ENCODE measurements at places on chromosomes 1 and 21.

DNA sequence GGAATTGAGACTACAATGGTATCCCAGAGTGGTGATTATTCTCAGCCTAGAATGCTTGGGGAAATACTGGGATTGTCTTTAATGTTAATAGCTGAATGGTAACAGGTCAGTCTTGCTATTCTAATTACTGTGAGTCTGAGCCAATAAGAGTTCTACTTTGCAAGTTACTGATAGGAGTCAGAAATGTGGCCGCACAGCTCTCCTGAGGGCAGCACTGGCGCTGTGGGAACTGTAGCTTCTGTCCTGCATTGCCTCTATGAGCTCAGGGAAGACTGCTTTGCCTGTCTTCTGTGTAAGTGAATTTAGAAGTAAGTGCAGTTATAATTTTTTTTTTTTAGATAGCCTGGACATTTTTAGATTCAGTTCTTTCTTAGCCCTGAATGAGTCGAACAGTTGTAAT is 10.0 kb upstream of the VAMP3 start:
- DNase-seq = no peak

DNA sequence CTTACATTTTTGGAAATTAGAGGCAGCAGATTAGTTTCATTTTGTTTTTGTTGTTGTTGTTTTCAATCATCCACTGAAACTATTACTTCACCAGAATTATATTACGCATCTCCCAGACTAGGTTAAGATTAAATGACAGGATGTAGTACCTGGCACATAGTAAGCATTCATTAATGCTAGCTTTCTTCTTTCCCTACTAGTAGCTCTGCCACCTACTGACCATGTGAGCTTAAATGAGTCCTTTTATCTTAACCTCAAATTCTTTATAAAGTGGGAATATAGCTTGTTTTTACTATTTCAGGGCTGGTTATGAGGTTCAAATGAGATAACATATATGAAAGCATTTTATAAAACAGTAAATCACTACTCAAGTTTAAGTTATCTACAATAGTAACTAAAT is 10.2 kb upstream of the ASPM start:
- DNase-seq = no peak

GRCh38 chr1:34858901-34859445 is 576 bp downstream of the SMIM12 start:
- peak; percentile 71 for DNase-seq

DNA sequence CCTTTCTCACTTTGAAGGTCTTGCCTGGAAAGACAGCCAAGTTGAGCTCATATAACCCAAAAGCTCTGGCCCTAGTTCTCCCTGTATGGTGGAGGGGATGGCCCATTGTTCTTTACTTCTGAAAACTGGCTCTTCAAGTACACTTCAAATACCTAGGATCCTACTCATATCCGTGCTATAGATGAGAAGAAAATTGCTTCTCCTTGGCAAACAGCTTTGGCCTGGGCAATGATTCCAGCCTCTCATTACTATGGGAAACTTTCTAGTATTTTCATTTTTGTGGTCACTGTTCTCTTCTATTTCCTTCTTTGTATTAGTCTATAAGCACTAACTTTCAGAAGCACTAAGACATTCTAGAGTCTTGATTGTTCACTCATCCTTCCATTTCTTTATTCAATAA is 53.7 kb downstream of the ZNF697 start:
- DNase-seq = no peak

- DNase-seq = no peak
Observed at GRCh38 chr1:20578721-20579395, 10.0 kb upstream of the CDA start.

DNA sequence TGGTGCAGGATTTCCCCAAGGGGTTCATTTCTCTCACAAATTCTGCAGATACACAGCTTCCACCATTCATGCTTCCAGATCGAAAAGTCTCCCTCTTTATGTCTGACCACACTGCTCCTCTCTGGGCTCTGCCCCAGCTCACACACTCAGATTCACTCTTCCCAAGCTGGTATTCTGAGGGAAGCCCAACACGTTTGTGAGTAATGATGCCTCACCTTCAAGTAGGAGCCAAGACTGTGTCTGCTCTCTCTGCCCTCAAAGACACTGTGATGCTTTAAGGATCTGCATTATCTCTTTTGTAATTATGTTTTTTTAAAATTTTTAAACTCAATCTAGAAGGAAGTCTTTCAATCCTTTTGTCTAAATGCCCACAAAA is 19.8 kb downstream of the PRAMEF11 start:
- DNase-seq = no peak

- no peak for DNase-seq
Observed at GRCh38 chr1:172380441-172381244, 39.8 kb upstream of the C1orf105 start.

GRCh38 chr1:11858968-11859871 is 475 bp upstream of the NPPB start:
- DNase-seq = peak; percentile 43

- no peak for DNase-seq
Observed at GRCh38 chr1:28171246-28171645, 5.2 kb downstream of the PTAFR start.

DNA sequence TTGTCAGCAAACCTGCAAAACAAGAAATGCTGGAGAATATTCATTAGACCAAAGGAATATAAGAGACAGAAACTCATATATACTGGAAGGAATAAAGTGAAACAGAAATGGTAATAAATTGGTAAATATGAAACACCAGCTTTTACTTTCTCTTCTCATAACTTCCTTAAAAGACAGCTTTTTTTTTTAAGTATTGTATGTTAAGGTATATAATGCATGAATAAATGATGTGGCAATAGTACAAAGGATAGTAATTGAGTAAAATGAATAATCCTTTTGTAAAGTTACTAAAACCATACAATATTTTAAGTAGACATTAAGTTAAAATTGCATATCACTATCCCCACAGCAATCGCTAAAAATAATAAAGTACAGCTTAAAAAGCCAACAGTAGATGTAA is 64.8 kb downstream of the TRIM33 start:
- DNase-seq = no peak

DNA sequence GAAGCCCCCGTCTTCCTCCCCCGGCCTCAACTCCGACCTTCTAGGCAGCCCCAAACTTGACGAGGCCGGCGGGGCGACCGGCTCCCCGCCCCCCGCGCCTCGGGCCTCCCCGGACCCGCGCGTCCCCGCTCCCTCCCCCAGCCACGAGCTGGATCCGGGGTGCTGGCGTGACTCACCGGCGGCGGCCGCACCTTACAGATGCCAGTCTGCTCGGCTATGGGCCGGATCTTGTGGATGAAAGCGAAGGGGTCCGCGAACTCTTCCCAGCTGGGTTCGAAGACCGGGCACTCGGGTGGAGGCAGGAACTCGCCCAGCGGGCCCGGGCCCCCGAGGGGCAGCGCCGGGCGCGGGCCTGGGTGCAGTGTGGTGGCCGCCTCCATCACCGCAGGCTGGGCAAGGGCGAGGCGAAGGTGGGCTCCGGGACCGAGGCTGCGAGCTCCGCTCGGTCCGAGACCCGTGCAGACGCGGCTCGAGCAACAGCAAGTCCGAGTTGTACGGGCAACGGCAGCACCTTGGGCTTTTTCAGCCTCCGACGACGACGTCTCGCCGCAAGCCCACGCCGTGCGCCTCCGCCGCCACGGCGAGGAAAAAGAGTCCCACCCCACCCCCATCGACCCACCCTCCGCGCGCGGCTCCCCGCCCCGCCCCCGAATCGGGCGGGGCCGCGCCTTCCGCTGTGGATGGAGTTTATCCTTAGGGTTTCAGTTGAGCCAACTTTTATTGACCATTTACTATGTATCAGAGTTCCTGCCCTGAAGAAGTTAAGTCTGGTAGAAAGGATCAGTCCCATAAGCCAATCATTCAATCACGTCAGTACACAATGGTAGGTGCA is at the start of gene KDM5B:
Gene KDM5B (minus strand): TSS at position 496 of the 832 bp plus-strand sequence. CDS start 116 bp downstream, at position 380.
- DNase-seq = peak; percentile 78

GRCh38 chr1:222877854-222878253 is 63.0 kb downstream of the DISP1 start:
- DNase-seq = no peak

GRCh38 chr1:216779686-216780085 is 56.5 kb upstream of the ESRRG start:
- peak; percentile 7 for DNase-seq

- DNase-seq = no peak
Observed at GRCh38 chr1:18963968-18964367, 7.5 kb upstream of the IFFO2 start.

DNA sequence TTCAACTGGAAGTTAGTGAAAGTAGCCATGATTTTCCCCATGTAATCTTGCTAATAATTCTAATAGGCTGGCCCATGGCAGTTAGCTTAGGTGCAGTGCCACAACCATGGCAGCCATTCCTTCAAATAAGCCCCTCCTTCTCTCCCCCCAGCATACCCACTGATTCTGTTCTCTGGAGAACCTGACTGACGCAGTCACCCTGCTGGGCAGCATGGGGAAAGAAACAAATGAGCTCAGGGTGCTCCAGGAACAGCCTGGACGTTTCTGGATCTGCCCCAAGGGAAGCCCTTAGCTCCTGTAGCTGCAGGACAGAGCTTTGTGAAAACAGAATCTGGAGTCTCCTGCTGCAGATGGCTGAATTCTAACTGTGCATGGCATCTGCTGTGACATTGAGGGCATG is 22.5 kb downstream of the SNAP47 start:
- no peak for DNase-seq

- no peak for DNase-seq
Observed at GRCh38 chr21:36688324-36688723, 10.6 kb upstream of the SIM2 start.

GRCh38 chr1:105373681-105374080 is 1624.0 kb downstream of the AMY1C start:
- no peak for DNase-seq

DNA sequence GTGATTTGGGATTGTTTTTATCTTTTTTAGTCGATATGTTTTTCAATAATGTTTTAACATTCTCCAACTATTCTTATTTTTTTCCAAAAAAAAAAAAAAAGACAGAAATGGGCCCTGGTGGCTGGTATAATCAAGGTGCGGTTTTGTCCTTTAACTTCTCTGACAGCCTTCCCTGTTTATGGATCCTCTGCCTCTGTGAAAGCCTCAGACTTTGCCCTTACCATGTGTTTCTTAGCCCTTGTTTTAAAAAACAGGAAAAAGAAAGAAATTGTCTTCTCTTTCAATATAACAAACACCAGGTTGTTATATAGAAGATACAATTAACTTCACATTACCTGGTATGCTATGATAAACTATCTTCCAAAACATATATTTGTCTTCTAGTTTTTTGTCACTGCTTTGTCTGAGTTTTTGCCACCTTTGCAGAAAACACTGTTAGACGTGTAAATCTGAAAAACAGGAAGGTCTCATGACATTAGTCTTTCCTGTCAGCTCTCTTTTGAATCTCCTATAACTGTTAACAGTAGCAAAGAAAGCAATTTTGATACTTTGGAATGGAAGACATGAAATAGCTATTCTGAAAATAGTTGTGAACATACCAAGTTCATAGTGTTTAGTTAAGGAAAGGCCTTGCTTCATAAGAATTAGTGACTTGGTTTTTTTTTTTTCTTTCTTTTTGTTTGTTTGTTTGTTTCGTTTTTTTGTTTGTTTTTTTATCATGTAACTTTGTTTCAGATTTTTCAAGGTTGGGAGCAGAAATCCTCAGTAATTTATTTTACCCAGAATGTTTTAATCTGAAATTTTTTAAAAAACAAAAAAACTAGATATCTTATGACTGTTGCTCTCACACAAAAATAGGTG is 31.7 kb upstream of the CACYBP start:
- no peak for DNase-seq

DNA sequence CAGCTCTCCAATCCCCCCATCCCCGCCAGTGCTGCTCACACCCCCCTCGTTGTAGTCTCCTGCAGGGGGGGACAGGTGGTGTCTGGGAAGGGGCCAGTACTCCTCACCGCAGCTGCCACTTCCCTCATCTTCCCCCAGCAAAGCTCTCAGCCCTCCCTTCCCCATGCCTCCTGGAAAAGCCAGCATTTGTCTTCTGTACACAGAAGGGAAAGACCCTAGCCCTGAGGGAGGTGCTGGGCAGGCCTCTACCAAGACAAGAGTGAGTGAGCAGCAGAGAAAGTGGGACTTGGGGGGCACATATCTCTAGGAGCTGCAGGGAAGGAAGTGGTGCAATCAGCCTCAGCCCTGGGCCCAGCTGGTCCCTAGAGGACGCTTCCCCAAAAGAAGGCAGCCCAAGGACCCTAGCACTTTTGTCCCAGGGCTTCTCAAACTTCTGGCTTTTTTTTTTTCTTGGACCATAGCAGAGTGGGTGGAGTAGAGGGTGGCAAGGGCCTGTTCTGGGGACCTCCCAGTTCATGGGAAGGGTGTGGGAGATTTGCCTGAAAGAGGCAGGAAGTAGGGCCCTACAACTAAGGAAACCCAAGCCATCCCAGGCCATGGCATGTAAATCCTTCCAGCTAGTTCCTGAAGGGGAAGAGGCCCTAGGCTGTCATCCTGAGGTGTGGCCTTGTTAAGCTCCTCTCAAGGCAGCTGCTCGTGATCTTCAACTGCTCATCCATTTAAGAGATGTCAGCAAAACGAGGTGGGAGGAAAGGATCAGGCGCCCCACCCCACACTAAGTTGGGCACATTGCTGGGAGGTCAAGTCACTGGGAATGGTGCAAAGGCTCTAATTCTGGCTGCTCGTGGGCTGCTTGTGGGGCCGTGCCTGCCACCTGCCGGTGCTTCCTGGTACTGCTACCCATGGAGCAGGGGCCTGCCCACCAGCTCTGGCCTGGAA is 12.6 kb downstream of the ZC3H12A start:
- DNase-seq = peak; percentile 85

DNA sequence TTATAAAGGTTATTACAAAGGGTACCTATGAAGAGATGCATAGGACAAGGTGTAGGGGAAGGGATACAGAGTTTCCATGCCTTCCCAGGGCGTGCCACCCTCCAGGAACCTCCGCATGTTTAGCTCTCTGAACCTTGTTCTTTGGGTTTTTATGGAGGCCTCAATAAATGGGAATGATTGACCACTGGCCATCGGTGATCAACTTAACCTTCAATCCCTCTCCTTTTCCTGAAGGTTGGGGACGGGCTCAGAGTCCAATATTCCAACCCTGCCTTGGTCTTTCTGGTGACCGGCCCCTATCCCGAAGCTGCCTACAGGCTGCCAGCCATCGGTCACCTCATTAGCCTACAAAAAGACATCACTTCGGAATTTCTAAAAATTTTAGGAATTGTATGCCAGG is 11.7 kb downstream of the CD244 start:
- no peak for DNase-seq

- peak; percentile 80 for DNase-seq
Observed at GRCh38 chr1:207021139-207021861, 11.3 kb downstream of the C1orf116 start.

- DNase-seq = no peak
Observed at GRCh38 chr1:59669752-59670312, 144.9 kb upstream of the HOOK1 start.

Data from hematopoietic multipotent progenitor cell treated with erythropoietin and hydrocortisone succinate and interleukin-3 and kit ligand, for 17 days (in vitro differentiated cells).